ENCODE measurements at places on chromosomes 2 and 18. TPM values are rescaled to one million over a fixed set of nuclear protein-coding genes. Genes with fewer than 3 reads are reported as not detected.
A peak's percentile ranks its signal among the peaks of the same experiment; 100 is the strongest.

Gene MAP3K19
- total RNA-seq = not detected

Gene EFHD1
- total RNA-seq = 0.71 TPM

Gene SCN2A
- total RNA-seq = not detected

Gene MRPS9
- total RNA-seq = 29.1 TPM

Gene CFC1
- not detected for total RNA-seq

Gene ECEL1
- 0.05 TPM for total RNA-seq

Gene TRPM8
- total RNA-seq = 32.7 TPM

- DNase-seq = no peak
Measured at GRCh38 chr2:103977668-103978067, 876.2 kb upstream of the POU3F3 start.

DNA sequence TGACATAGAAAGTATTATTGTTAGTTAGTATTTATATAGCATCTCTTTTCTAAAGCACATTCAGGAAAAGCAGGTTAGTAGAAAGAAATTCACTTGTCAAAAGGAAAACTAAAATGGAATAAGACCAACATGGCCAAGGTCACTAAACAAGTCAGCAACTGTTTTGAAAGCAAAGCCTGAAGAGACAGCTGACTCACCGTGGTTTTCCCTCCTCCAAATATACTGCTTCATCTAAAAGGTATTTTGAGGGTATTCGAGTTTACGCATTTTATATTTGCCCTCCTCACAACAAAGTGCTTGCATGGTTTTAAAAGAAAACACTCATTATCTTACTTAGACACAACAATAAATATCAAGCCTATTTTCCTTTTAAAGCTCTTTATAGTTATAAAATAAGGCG lies 24.0 kb downstream of the ZNF385B start:
- DNase-seq = no peak

- no peak for DNase-seq
Measured at GRCh38 chr2:68889500-68889899, 18.3 kb upstream of the BMP10 start.

- no peak for DNase-seq
Measured at GRCh38 chr2:66585587-66585986, 150.7 kb downstream of the MEIS1 start.

- DNase-seq = no peak
Measured at GRCh38 chr2:99072551-99072950, 69.0 kb upstream of the C2orf15 start.

DNA sequence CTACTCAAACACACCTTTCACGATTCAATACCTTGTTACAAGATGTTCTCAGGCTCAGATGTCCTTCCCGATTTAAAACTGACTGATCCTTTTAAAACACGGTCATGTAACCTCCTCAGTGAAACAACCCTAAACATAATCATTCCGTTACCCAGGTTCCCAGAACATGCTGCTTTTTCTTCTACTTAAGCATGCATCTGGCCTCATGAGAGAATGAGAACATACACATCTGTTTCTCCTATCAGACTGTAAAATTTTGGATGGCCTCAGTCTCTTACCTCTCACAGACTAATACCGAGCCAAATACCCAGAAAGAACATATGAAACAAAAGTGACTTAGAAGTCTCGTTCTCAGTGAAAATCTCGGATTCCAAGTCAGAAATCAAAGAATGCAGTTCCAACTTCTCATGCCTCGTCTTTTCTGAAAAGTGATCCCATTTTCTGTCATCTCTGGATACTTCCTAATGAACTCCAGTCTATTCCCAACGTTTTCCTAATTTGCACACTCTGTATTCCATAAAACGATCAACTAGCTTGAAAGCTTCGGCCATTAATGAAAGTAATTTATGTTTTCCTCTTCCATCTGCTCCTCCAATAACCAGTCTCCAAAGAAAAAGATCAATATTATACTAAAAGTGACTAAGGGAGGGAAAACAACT lies 919 bp downstream of the SF3B1 start:
- no peak for DNase-seq

DNA sequence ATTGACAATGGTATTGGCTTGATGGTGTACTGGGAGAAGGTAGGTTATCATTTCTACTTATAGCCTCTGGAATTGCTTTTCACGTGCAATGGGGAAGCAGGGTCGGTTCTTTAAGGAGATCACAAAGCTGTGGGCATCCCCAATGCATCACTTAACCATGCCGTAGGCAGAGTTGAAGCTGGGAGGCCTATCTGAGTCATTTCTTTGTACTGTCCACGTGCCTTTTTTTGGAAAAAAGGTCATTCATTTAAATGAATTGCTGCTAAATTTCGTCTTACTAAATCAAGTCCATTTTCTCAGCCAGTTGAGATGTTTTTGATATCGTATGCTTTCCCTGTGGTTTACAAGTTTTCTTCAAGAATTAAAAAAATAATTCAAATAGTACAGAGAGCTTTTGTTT lies 17.2 kb upstream of the GYPC start:
- peak; percentile 45 for DNase-seq

DNA sequence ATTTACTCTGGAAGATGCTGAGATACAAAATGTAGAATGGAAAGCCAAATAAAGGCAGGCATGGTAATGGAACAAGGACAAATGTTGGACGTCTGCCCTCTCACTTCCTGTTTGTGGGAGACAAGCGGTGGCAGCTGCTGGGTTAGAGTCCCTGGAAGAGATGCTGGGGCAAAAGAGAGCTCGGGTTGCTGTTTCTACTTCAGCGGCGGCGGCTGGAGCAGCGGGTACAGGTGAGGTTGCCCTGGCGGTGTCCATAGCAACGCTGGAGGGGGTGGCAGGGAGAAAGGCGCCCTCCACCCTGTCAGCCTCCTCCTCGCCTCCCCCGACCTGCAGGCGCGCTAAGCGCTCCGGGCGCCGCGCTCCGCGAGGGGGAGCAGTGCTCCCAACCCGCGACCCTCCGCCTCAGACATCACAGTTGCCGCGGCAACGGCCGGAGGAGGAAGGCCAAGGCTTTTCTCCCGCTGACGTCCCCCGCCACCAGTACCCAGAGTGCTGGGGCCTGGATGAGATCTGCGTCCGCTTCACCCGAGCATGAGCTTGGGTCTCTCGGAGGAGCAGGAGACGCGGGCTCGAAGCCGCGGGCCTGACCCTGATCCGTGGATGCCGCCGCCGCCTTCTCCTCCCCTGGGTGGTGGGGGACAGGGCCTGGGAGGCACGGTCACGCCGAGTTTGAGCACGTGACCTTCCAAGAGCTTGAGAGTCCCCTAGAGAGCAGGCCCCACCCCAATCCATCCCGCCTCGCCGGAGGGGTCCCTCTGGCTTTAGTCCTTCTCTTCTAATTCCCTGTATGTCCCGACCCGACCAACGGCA lies 65.6 kb downstream of the NOL4 start:
- DNase-seq = no peak

- no peak for DNase-seq
Measured at GRCh38 chr2:228917220-228917619, 353.9 kb downstream of the PID1 start.

DNA sequence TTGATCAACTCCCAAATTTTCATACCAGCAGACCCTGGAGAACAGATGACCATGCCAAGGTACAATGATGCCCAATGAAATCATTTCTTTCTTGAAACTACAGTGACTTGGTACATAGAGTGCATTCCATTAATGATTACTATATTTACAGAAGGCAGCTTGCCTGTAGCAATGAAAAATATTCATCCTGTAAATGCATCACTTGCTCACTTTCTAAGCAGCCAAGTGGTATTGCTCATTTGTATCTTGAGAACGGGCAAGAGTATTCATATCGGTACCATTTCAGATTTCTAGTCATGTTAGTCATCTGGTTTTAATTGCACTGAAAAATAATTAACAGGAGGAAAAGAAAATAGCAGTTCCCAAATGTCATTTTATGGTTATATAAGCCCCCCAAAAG lies 59.6 kb downstream of the VIL1 start:
- DNase-seq = no peak

GRCh38 chr18:55269622-55270021 lies 310.4 kb upstream of the CCDC68 start:
- no peak for DNase-seq

GRCh38 chr2:124838406-124838805 lies 813.3 kb downstream of the CNTNAP5 start:
- DNase-seq = no peak

- no peak for DNase-seq
Measured at GRCh38 chr2:207706936-207707860, 4.2 kb upstream of the CCNYL1 start.

Data from SK-MEL-5 (cell line).